Activated T-cell treated with anti-CD3 and anti-CD28 coated beads for 24 hours (primary cell): ENCODE measurements at places on chromosomes 7 and 10.

DNA sequence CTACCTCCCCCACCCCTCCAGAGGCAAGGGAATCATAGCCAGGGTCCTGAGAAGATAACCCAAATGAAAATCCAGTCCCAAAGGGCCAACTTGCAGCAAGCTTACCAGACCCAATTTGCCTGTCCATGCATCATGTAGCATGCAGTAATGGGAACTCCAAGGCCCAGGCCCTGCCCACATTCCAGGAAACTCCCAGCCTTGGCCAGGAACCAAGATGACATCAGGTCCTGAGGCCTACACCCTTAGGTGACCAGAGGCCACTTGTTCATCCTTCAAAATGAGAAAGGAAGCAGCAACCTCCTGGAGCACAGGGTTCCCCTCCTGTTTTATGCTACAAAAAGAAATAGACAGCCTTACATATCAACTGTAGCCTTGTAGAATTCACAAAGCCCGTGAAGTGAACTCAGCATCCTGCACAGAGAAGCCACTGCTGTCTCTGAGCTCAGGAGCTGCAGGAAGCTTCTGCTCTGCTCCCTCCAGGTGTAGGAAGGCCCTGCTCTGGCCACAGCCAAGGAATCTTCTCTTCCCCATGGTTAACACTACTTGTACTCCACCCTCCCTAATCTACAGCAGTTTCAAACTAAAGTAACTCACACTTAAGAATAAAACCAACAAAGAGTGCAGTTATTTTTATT, 30.3 kb upstream of the GRB10 start:
- no peak for DNase-seq

DNA sequence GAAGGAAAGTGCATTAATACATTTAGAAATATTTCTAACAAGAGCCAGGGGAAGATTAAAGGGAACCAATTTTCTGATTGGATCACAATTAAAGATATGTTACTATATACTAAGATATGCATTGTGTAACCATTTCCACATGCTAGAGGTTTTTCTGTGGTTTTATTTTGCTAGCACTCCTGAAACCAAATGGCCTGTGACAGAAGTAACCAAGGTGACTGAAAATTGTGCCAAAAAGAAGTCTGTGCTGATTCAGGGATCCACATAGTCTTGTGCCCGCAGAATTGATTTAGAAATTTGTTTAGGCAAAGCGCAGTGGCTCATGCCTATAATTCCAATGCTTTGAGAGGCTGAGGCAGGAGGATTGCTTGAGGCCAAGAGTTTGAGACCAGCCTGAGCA, 1.8 kb downstream of the CC2D2B start:
- DNase-seq = no peak

DNA sequence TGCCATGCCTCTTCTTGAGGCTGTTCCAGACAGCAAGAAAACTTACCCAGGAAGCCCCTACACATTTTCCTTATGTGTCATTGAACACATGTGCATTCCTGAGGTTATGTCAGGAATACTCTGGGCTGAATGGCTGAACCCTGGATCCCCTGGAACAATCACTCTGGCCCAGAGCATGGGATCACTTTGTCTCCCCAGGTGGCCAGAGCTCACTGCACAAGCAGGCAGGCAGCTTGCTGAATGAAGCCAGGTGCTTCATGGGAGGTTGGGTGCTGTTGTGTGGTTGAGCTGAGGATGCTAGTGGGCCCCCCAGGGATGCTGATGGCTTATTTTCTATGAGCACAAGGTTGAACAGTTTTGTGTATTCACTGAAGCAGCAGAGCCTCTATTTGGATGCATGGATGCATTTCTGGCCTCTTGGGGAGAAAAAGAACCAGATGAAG, 54.7 kb upstream of the NPTX2 start:
- DNase-seq = no peak

- no peak for DNase-seq
These were observed 33.6 kb downstream of the ZNF22 start for GRCh38 chr10:45034301-45034700.

GRCh38 chr10:3719024-3719843, 65.8 kb downstream of the KLF6 start:
- DNase-seq = no peak

GRCh38 chr7:41579961-41580935, 122.6 kb downstream of the INHBA start:
- no peak for DNase-seq

GRCh38 chr10:103500481-103500880, 7.0 kb downstream of the NEURL1 start:
- DNase-seq = no peak

GRCh38 chr7:50641442-50642405, 76.5 kb upstream of the DDC start:
- DNase-seq = no peak

DNA sequence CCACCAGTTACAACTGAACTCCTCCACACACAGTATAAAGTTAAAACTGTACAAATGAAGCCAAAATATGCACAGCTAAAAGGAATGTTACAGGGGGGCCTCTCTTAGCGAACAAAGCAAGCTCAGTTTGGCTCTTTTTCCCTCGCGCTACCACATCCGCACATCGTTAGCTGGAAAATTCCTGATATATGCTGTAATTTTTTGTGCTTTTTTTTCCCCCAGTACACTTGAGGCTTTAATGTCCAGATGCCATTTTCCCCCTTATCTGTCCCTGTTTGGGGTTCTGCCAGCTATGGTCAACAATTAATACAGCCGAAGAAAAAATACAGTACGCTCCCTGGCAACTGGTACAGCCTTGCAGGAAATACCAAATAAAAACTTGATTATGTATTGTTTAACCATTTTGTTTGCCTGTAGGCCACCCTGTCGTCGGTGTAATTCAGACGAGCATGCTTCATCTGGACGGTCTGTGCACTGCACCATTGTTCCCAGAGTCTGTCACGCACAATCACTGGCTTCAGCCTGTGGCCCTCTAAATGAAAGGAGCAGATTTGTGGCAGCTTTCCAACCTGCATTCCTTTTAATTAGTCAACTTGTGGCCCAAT, 108.1 kb upstream of the FAM133B start:
- DNase-seq = no peak

- no peak for DNase-seq
These were observed 516.9 kb downstream of the DNAJB6 start for GRCh38 chr7:157853789-157854065.

GRCh38 chr10:122541541-122542002, 19.0 kb upstream of the DMBT1 start:
- no peak for DNase-seq

- DNase-seq = no peak
These were observed 40.8 kb downstream of the RBM20 start for GRCh38 chr10:110684800-110685446.

DNA sequence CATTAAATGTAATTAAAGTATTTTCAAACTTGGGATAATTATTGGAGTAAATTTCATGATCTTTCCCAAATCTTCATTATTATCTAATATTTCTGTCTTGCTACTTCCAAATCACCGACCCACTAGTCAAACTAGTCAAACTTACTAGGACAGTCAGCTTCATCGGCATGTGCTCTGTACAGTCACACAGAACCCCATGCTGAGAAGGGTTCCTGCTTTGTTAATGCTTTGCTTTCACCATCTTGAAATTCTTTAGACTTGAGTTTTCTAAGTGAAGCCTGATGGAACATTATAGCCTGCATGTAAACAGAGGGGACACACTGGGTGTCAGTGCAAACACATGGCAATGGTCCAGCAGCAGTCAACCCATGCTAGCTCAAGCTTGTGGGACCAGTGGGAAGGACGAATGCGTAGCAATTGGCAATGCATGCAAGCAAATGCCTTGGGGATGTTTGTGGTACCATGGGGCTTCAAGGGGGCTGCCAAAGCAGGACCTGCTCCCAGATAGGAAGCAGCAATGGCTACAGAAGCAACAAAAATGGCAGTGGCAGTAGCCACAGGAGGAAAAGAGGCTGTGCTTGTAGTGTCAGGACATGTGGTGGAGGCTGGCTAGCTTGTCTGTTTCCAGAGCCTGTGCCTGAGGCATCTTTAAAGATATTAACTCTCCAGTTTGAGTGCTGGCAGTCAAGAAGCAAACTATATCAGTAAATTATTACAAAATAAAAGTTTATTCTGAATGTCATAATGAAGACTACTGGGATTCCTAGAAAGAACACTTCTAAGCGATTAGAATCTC, 441.1 kb upstream of the SEMA3D start:
- DNase-seq = no peak

- no peak for DNase-seq
These were observed 166.4 kb downstream of the CHN2 start for GRCh38 chr7:29360633-29361625.

DNA sequence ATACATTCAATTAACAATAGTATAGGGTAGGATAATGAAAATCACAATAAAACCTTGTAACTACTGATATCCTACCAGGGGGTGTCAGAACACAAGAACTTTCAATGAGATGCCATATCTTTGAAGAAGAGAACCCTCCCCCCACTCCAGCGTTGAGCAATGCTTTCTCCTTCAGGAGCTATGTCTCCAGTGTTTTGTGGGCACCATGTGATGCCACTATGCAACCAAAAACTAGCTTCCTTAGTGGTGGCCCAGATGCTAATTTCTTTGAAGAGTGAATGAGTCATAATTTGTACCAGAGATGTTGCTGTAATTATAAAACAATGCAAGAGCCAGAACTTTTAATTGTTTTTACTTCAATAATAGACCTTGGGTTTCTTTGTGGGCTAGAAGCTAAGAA, 76.0 kb upstream of the ADO start:
- DNase-seq = no peak

GRCh38 chr10:127525686-127526085, 23.4 kb upstream of the NPS start:
- no peak for DNase-seq

GRCh38 chr10:18073314-18073713, 66.9 kb upstream of the CACNB2 start:
- no peak for DNase-seq

GRCh38 chr7:118559207-118559606, 334.7 kb downstream of the ANKRD7 start:
- no peak for DNase-seq

- no peak for DNase-seq
These were observed 131.6 kb downstream of the ARID5B start for GRCh38 chr10:62033125-62033524.

DNA sequence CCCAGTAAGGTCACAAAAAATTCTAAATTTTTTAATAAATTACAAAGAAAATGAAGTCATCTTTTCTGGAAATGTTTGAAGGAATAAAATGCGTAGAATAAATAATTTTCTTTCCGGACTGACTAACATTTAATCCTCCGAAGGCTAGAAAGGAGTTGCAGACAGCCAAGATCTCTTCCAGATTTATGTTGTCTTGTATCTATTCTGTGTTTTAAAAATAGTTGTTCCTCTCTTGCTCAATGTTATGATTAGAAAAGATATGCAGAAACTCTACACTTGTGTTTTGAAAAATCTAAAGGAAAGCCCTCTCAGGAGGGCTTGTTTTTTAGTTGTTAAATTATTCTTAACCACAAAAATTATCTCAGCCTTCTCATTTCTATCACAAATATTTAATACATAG, 70.7 kb downstream of the MACC1 start:
- DNase-seq = no peak

DNA sequence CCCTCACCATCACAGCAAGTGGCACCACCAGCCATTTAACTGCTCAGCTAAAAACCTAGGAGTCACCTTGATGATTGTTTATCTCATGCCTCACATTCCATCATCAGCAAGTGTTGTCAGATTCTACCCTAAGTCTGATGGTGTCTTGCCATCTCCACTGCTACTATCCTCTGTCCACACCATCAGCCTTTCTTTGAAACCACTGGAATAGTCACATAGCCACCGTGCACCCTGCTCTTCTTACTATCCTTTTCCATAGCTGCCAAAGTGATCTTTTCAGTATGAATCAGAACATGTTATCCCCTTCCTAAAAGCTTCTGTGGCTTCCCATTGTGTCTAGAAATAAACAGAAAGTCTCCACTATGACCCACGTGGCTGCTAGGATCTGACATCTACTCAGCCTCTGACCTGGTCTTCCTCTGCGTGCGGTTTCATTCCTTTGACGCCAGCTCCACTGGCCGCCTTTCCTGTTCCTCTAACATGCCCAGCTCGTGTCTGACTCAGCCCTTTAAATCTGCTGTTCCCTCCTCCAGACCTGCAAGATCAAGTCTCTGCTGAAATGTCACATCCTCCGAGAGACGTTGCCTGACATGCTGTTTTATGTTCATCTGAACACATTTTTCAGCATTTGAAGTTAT, 16.5 kb upstream of the CHN2 start:
- no peak for DNase-seq

DNA sequence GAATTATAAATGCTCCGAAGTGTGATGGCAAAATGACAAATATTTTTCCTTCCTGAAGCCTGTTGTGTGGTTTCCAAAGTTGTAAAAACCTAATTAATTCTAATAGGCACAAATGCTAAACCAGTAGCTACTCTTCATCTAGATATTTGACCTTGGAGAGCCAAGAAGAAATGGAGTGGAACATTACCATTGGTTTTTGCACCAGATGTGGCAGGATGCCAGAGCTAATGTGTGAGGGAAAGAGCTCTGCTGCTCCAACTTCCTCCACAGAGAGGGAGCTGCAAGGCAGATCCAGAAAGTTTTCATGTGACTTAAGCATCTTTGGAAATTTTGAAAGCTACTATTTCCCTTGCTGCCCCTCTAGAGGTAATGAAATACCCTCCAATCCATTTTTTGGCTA, 65.1 kb upstream of the HPS1 start:
- no peak for DNase-seq

- no peak for DNase-seq
These were observed 80.7 kb downstream of the FZD1 start for GRCh38 chr7:91344911-91345310.

- DNase-seq = no peak
These were observed 56.1 kb downstream of the AGMO start for GRCh38 chr7:15505761-15506160.

- DNase-seq = no peak
These were observed 21.0 kb downstream of the LRRC17 start for GRCh38 chr7:102933763-102934162.

GRCh38 chr10:115706488-115707076, 566.4 kb downstream of the GFRA1 start:
- no peak for DNase-seq

DNA sequence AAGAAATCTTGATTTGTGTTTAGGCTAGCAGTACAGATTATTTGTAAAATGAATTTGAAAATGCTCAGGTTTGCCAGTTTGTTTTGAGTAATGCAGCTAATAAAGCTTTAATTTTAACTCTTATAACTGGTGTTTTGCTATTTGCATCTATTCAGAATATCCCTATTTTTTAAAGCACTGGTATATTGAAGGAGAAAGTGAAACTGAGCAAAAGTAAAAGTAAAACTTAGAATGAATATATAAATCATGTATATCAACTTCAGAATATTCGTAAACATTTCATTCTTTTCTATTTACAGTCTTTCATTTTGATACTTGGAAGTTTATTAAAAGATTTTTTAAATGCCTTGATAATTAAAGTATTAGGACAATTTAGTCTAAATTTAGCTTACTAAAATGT, 26.2 kb downstream of the TASOR2 start:
- no peak for DNase-seq
